Activated B cell treated with CpG ODN at 0.5 μM for 24 hours (primary cell): ENCODE measurements at places on chromosomes 11 and 22. TPM values are rescaled to one million over a fixed set of nuclear protein-coding genes. Genes with fewer than 3 reads are reported as not detected.

- H3K4me3 ChIP-seq = no peak overlapping the region
- no peak overlapping the region for H3K27ac ChIP-seq
- no peaks in the 10 kb centered on the region for H3K36me3 ChIP-seq
- peaks cover 4% of the 10 kb centered on the region for H3K27me3 ChIP-seq
Observed at GRCh38 chr11:121337740-121338272, 45.2 kb downstream of the SC5D start.

GRCh38 chr11:19656140-19656541 lies 56.5 kb upstream of the NAV2 start:
- no peak overlapping the region for H3K27ac ChIP-seq
- H3K36me3 ChIP-seq = no peaks in the 10 kb centered on the region
- H3K4me1 ChIP-seq = no peaks in the 10 kb centered on the region
- no peak for DNase-seq
- no peaks in the 10 kb centered on the region for H3K27me3 ChIP-seq
- H3K4me3 ChIP-seq = no peak overlapping the region

DNA sequence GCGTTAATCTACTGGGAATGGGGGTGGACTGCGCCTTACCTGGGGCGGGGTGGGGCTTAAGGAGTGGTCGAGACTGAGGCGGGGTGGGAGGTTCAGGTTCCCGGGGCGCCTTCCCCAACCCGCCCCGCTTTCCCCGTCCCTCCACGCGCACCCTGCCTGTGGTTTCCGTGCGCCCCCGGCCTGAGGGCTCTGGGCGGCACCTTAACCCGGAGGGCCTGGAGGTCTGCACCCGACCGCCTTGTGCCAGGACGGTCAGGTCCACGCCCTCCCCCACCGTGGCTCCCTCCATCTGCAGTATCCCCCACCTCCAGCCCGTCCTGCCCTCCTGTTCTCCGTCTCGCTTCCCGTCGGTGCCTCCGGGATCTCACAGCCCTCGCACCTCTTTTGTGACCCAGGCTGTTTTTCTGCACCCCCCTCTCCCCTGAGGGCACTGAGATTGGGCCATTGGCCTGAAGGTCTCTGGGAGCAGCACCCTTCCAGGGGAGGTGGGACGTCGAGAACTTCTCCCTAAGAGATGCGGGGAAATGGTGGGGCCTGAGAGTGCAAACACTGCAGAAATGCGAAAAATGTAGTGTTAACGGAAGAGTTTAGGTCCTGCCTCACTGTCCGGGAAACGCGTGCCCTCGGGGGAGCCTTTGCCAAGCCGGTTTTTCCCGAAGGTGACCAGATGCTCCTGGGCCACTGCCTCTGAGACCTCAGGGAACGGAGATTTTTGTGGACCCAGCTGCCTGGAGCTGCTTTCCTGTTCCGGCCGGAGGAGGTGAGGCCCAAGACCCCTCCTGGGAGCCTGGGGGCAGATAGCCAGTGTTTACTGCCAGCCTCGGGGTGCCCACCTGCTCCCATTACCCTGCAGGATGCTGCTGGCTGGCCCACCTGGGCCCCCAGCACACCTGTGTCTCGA lies 1.2 kb upstream of the ASCL2 start:
- H3K4me3 ChIP-seq = peak overlapping the region; percentile 39
- peaks cover 26% of the 10 kb centered on the region for H3K4me1 ChIP-seq
- peak overlapping the region; percentile 5 for H3K27ac ChIP-seq
- DNase-seq = peak; percentile 14

GRCh38 chr11:114953039-114953438 lies 274.7 kb downstream of the NXPE2 start:
- H3K36me3 ChIP-seq = no peaks in the 10 kb centered on the region
- H3K4me3 ChIP-seq = no peak overlapping the region
- no peaks in the 10 kb centered on the region for H3K4me1 ChIP-seq

- H3K4me1 ChIP-seq = peaks cover 17% of the 10 kb centered on the region
- DNase-seq = no peak
- no peak overlapping the region for H3K27ac ChIP-seq
Observed at GRCh38 chr11:13224324-13224723, 53.3 kb upstream of the BMAL1 start.

DNA sequence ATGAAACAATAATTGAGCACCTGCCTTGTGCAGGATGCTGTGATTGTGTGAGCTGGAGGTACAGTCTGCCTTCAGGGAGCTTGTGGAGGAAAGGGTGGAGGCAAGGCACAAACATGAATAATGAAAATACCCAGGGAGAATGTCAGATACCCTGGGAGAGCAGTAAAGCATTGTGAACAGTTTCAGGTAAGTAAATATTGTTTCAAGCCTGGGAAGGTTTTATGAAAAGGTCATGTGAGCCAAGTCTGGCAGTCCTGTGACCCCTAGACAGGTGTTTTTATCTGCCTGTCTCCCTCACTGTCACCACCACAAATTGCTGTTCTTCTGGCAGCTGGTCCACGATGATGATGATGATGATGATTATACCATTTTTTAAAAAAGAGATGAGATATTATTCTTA lies 32.0 kb downstream of the SPECC1L start:
- H3K4me1 ChIP-seq = peaks cover 62% of the 10 kb centered on the region
- H3K4me3 ChIP-seq = peak overlapping the region; percentile 19
- DNase-seq = no peak
- H3K27ac ChIP-seq = peak overlapping the region; percentile 60
- no peaks in the 10 kb centered on the region for H3K27me3 ChIP-seq

GRCh38 chr22:17792854-17793434 lies 18.7 kb upstream of the BID start:
- H3K27me3 ChIP-seq = no peaks in the 10 kb centered on the region
- H3K4me3 ChIP-seq = no peak overlapping the region
- peaks cover 57% of the 10 kb centered on the region for H3K36me3 ChIP-seq

- no peak overlapping the region for H3K27ac ChIP-seq
- peaks cover 2% of the 10 kb centered on the region for H3K36me3 ChIP-seq
- H3K27me3 ChIP-seq = peaks cover 20% of the 10 kb centered on the region
- no peak for DNase-seq
- peaks cover 14% of the 10 kb centered on the region for H3K4me1 ChIP-seq
- H3K4me3 ChIP-seq = no peak overlapping the region
Observed at GRCh38 chr22:36829370-36830002, 12.7 kb upstream of the PVALB start.

GRCh38 chr11:30774496-30775232 lies 188.5 kb upstream of the MPPED2 start:
- no peaks in the 10 kb centered on the region for H3K36me3 ChIP-seq
- no peak for DNase-seq
- no peak overlapping the region for H3K27ac ChIP-seq
- no peaks in the 10 kb centered on the region for H3K27me3 ChIP-seq

DNA sequence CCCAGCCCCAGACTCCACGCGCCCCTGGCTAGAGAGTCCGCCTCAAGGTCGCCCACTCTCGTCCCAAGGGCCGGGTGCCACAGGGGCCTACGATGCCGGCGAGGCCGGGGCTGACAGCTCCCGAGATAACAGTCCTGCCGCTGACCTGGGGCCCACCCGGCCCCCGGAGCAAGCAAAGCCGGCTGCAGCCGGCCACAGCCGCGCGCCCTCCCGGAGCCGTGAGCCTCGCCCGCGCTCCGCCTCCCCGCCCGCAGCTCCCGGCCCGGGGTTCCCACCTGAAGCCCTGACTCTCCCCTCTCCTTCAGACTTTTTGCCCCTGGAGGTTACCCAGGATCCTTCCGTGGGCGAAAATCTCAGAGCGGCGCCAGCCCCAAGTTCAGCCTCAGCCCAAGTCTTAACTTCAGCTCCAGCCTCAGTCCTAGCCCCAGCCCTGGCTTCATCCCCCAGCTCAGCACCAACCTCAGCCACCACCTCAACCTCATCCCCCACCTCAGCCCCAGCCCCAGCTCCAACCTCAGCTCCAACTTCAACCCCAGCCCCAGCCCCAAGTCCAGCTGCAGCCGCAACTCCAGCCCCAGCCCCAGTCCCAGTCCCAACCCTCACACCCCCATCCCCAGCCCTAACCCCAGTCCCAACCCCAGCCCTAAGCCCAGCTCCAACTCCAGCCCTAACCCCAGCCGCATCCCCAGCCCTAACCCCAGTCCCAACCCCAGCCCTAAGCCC lies 1.7 kb downstream of the KLHDC7B start:
- no peak overlapping the region for H3K4me3 ChIP-seq
- peaks cover 3% of the 10 kb centered on the region for H3K36me3 ChIP-seq
- no peak for DNase-seq
- H3K4me1 ChIP-seq = peaks cover 39% of the 10 kb centered on the region
- no peak overlapping the region for H3K27ac ChIP-seq

DNA sequence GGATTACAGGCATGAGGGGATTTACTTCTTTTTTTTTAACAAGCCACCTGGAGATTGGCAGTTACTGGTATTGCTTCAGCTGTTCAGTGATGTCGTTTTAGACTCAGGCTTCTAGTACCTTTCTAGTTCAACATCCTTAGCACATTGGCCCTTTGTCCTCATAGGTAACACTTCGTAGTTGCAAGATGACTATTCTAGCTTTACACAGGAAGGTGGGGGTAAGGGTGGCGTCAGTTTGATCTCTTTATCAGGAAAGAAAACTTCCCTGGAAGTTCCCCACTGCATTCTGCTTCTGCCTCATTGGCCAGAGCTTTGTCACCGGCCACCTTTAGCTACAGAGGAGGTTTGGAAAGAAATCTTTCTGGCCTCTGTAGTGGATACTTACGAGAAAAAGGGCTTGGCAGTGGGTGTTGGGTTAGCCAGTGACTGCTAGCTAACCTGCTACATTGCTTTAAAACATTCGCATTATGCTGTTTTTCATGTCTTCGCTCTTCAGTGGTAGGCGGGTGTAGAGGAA lies 40.7 kb downstream of the SFI1 start:
- H3K27me3 ChIP-seq = no peaks in the 10 kb centered on the region
- no peak overlapping the region for H3K4me3 ChIP-seq
- DNase-seq = no peak
- H3K36me3 ChIP-seq = peaks cover 42% of the 10 kb centered on the region
- H3K27ac ChIP-seq = peak overlapping the region; percentile 47

DNA sequence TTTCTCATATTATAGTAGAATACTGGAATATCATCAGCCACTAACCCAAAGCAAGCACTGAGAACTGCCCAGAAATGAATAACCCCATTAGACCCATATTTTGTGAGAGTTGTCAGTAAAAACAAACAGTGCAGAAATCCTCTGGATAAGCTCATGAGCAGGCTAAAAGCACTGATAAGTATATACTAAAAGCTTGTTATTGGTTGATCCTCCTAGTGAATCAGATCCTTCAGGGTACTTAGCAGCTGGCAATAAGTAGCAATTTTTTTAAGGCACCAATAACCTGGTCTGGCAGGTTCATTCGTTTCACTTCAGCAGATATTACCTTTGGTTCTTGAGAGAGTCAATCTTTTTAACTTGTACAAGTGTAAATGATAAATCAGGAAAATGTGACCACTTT lies 1.2 kb downstream of the NOX4 start:
- H3K4me1 ChIP-seq = no peaks in the 10 kb centered on the region
- no peak for DNase-seq
- peaks cover 11% of the 10 kb centered on the region for H3K27me3 ChIP-seq
- H3K27ac ChIP-seq = no peak overlapping the region

- H3K4me1 ChIP-seq = no peaks in the 10 kb centered on the region
- H3K4me3 ChIP-seq = no peak overlapping the region
- DNase-seq = no peak
- no peak overlapping the region for H3K27ac ChIP-seq
- H3K27me3 ChIP-seq = peaks cover 9% of the 10 kb centered on the region
Observed at GRCh38 chr22:30127749-30128166, 47.5 kb downstream of the HORMAD2 start.

- H3K4me3 ChIP-seq = no peak overlapping the region
- H3K27ac ChIP-seq = no peak overlapping the region
- H3K4me1 ChIP-seq = no peaks in the 10 kb centered on the region
- no peaks in the 10 kb centered on the region for H3K27me3 ChIP-seq
- H3K36me3 ChIP-seq = no peaks in the 10 kb centered on the region
Observed at GRCh38 chr11:131796541-131796940, 426.1 kb downstream of the NTM start.

POU2AF3 gene
- 0.82 and 1.1 TPM in 2 replicates for total RNA-seq

OR5A1 gene
- total RNA-seq = not detected in 2 replicates

TTC17 gene
- total RNA-seq = 102 and 127 TPM in 2 replicates

SLN gene
- not detected in 2 replicates for total RNA-seq

ELF5 gene
- not detected in 2 replicates for total RNA-seq

MFRP gene
- not detected in 2 replicates for total RNA-seq

MMP1 gene
- not detected in 2 replicates for total RNA-seq
